ENCODE measurements at places on chromosomes 16 and 17.

GRCh38 chr17:74325743-74326379, at the start of gene KIF19:
TSS of gene KIF19 (plus strand) at chr17:74326226. CDS start at chr17:74326350, 124 bp downstream.
- DNase-seq, result no peak

DNA sequence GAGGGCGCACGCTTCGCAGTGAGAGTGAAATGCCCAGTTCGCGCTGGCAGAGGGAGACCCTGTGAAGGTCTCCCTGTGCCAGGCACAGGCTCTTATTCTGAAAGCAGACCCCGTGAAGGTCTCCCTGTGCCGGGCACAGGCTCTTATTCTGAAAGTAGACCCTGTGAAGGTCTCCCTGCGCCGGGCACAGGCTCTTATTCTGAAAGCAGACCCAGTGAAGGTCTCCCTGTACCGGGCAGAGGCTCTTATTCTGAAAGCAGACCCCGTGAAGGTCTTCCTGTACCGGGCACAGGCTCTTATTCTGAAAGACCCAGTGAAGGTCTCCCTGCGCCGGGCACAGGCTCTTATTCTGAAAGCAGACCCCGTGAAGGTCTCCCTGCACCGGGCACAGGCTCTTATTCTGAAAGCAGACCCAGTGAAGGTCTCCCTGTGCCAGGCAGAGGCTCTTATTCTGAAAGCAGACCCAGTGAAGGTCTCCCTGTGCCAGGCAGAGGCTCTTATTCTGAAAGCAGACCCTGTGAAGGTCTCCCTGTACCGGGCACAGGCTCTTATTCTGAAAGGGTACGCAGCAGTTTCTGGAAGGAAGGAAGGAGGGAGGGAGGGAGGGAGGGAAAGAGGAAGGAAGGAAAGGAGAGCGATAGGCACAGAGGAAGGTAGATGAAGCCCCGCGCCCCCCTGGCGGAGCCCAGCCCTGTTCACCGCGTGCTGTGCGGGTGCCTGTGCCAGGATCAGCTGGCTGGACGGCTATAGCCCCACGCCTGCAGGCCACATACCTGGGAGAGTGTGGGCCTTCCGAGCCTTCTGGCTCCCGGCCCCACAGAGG, 55.3 kb downstream of the WDR45B start:
- no peak for DNase-seq

DNA sequence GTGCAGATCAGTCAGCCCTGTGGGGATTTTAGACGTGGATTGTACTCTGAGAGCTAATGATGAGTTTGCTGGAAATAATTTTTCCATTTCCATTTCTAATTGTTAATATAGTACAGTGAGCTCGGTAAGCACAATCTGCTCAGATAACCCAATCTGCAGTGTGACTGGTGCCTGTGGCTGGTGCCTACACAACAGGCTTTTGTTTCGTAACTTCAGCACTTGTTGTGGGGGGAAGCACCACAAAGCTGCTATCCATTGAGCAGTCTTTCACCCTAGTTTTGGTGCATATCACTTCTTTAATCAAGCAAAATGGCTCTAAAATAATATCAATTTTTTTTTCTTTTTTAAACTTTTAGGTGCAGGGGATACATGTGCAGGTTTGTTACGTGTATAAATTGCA, 534.9 kb upstream of the HSBP1 start:
- DNase-seq, result no peak

- no peak for DNase-seq
Observed at GRCh38 chr17:13016881-13017654, 759 bp downstream of the ELAC2 start.

GRCh38 chr16:23952128-23952970, 116.6 kb downstream of the PRKCB start:
- DNase-seq, result no peak

DNA sequence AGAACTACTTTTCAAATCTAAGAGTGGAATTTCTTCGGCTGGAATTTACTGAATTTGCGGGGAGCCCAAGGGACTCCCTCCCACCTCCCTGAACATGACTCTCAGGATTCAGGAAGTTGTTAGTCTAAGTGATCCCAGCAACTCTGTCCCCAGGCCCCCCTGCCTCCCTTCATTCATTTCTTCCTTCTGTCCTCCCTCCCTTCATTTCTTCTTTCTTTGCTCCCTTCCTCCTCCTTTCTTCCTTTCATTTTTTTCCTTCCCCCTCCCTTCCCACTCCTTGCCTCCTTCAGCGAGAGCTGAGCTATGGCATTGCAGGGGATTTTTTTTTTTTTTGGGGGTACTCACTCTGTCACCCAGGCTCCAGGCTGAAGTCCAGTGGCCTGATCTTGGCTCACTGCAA, 10.9 kb upstream of the JUP start:
- DNase-seq, result no peak

DNA sequence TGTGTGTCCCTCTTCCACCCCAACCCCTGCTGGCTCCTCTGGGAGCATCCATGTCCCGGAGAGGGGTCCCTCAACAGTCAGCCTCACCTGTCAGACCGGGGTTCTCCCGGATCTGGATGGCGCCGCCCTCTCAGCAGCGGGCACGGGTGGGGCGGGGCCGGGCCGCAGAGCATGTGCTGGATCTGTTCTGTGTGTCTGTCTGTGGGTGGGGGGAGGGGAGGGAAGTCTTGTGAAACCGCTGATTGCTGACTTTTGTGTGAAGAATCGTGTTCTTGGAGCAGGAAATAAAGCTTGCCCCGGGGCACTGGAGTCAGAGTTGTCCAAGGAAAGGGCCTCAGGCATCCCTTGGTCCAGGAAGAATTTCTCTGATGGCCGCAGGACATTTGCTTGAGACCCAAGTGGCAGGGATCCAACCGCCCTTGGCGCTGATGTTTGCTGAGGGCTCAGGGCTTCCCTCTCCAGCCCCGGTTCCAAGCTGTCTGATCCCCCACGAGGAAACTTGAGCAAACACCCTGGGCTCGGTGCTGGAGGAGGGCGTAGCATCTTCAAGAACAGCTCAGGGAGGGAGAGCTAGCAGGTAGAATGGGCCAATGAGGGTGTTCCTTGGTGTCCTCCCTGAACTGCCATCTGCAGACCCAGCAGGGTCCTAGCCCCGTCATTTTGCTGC, 4.5 kb downstream of the NXPH3 start:
- no peak for DNase-seq
